ENCODE measurements at places on chromosomes 2 and 18. TPM values are rescaled to one million over a fixed set of nuclear protein-coding genes. Genes with fewer than 3 reads are reported as not detected.
A peak's percentile ranks its signal among the peaks of the same experiment; 100 is the strongest.

GRCh38 chr2:106292627-106293026 is 98.5 kb upstream of the UXS1 start:
- DNase-seq, result no peak

GRCh38 chr2:172345956-172346555 is 81.3 kb upstream of the ITGA6 start:
- DNase-seq, result no peak

DNA sequence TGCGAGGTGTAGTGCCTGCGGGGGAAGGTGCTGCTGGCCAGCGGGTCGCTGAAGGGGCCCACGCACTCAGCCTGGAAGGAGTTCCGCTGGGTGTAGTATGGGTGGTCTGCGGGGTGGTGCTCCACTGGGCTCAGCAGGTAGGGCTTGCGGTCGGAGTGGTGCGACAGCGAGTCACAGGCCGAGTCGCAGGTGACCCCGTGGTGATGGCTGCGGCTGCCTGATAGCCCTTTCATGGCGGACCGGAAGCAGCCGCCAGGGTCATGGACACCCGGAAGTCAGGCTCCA is 429.8 kb downstream of the TGIF1 start:
- no peak for DNase-seq

GRCh38 chr2:83850071-83850725 is 608.9 kb downstream of the SUCLG1 start:
- no peak for DNase-seq

GRCh38 chr18:41579185-41579584 is 375.8 kb upstream of the PIK3C3 start:
- DNase-seq, result no peak

GRCh38 chr2:46779447-46779941 is 136.1 kb downstream of the MCFD2 start:
- DNase-seq, result no peak

GRCh38 chr2:209696836-209697711 is 74.6 kb upstream of the UNC80 start:
- DNase-seq, result no peak

GRCh38 chr2:99275882-99276281 is 20.4 kb upstream of the LYG2 start:
- DNase-seq, result no peak

GRCh38 chr2:131413148-131413747 is 49.3 kb upstream of the RAB6D start:
- DNase-seq, result no peak

- no peak for DNase-seq
Measured at GRCh38 chr2:149365931-149366583, 35.7 kb downstream of the LYPD6 start.

DNA sequence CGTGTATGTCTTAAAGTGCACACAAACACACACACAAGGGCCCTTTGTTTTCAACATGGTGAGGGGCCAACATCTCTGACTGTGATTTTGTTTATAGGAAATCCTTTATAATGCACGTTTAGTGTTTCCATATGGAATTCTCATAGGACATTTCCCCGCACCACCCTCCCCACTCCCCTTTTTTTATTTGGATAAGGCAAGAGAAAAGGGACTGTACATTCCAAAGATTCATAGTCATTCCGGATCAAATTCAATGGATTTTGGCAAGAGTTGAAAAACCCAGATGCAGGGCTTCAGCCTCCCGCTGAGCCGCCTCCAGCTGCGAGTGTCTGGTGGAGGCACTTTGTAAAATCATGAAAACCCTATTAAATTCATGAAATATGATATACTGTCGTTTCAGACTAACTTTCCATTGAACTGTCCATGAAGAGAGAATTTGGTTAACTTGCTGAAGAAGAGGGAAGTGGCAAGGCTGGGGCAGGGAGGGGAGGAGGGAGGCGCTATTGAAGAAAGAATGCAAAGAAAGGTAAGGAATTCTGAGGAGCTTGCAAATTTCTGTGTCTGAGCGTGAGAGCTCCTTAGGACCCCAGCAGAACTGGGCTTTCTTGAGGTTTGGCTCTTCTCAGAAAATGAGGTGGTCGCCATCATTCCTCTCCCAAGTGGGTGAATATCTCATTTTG is 25.8 kb upstream of the SLC14A2 start:
- DNase-seq, result no peak

- peak; percentile 36 for DNase-seq
Measured at GRCh38 chr2:240998995-240999791, 775 bp downstream of the SNED1 start.

DNA sequence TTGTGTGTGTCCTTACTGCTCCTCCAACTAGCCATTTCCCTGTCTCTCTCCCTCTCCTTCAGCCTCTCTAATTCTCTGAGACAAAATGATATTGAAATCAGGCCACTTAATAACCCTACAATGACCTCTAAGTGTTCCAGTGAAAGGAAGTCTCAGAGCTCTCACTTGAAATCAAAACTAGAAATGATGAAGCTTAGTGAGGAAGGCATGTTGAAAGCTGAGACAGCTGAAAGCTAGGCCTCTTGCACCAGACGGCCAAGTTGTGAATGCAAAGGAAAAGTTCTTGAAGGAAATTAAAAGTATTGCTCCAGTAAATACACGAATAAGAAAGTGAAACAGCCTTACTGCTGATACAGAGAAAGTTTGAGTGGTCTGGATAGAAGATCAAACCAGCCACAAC is 72.9 kb downstream of the PRKCE start:
- DNase-seq, result no peak

DNA sequence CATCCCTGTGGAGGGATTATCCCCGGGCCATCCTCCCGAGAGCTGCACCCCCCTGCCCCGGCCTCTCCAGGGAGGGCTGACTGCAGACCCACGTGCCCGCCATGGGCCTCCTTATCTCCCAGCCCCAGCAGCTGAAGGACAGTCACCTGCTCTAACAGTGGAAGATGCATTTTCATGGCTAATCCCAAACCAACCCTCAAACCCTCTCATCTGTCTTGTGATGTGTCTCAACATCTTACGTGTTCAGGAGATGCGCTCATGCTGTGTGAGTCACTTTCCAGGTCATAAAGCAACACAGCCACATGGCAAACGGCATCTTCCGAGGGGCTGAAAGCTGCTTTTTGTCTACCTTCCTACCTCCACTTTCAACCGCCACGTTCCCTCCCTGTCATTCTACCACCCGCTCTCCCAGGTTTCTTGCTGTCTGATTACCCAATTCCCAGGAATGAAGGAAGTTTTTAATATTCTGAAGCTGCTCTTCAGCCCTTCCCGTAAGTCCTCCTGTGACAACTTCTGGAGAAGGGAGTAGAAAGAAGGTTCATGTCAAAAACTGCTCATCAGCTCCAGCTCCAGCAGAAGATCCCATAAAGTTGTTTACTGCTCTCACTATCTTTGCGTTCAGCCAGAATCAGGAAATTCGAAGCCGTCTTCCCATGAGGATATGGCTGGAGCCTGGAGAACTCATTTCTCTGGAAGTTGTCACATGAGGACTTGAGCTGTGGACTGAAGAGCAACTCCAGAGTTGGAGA is 54.5 kb downstream of the MBP start:
- DNase-seq, result no peak

- no peak for DNase-seq
Measured at GRCh38 chr2:72934683-72935610, 17.6 kb downstream of the EMX1 start.

DNA sequence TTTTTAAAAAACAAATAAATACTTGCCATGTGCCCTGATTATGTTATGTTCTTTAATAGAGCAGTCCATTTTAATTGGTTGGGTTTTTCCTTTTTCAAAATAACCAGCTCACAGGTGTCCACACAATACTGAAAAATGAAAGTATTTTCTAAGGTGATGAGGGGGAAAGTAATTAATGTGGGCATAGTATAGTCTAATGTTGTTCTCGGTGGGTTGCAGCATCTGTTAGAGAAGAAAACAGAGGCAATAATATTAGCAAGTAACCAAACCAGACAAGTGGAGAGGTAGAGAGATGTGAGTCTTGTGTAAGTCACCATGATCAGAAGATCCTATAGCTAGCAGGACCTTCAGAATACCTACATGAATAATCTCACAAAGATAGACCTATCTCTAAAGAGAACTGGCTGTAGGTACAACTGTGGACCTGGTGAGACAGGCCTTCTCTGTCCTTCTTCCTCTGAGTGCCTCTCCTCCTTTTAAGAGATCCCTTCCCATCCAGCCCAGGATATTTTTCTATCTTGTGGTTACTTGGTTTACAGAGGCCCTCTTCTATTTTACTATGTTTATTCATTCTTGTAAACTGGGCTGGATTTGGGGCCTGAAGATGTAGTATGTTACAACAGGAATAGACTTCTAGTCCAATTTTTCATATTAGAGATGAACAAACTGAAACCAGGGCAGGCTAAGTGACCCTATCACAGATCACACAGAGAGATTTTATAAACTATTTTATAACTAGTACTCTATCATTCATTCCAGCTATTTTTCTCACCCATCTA is 67.1 kb upstream of the MSTN start:
- DNase-seq, result no peak

DNA sequence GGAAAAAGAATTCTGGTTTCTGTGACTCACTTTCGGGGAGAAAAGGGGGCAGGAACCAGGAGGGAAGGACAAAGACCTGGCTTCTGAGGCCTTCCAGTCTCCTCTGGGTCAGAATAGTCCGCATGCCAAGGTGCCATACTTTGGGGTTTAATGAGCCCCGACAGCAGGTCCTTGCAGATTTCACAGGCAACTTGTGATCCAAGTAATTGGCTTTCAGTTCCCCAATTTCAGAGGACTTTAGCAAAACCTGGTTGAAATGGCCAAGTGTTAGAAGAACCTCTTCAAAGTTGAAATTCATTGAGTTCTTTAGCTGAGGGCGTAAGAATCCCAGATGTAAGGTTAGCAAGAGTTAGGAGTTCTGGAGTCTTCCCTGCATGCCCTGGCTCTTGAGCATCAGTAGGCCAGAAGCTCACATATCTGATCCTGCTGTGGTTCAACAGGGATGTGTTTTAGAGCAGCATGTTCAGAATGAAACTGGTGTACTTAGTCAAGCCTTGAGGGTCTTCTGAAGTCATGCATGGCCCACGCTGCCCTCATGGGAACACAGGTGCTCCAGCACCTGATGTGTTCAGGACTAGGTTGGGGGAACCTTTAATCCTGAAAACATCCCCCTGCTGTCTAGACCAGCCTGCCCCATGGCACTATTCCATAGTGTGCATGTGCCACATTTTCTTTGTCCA is 143.0 kb downstream of the NUP35 start:
- DNase-seq, result no peak

GRCh38 chr2:159118859-159119500 is 150.5 kb downstream of the TANC1 start:
- no peak for DNase-seq

GRCh38 chr18:51339856-51340255 is 142.4 kb upstream of the MEX3C start:
- no peak for DNase-seq

- peak; percentile 73 for DNase-seq
Measured at GRCh38 chr2:205957452-205958154, 128.4 kb downstream of the INO80D start.

GRCh38 chr2:222232372-222232771 is 66.4 kb downstream of the PAX3 start:
- DNase-seq, result no peak

GRCh38 chr18:45834306-45834705 is 8.8 kb downstream of the SIGLEC15 start:
- DNase-seq, result no peak

GRCh38 chr2:81266106-81266505 is 961.6 kb upstream of the LRRTM1 start:
- no peak for DNase-seq

- DNase-seq, result no peak
Measured at GRCh38 chr2:196271795-196272194, 100.4 kb upstream of the STK17B start.

DNA sequence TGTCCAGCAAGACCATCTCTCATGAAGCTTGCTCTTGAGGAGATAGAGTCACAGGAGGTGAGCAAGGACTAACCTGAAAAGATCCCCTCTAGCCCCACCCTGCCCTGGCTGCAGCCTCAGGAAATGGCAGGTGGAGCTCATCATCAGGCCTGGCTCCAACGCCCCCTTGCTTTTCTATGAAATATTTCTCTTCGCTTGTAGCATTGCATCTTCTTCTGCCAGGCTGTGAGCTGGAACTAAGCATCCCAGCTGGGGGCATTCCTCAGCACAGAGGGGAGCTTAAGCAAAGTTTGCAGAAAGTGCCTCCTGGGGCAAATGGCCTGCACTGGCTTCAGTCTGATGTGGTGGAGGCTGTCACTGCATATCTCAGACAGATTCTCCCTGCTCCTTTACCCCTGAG is 90.1 kb upstream of the LGALSL start:
- DNase-seq, result no peak

DNA sequence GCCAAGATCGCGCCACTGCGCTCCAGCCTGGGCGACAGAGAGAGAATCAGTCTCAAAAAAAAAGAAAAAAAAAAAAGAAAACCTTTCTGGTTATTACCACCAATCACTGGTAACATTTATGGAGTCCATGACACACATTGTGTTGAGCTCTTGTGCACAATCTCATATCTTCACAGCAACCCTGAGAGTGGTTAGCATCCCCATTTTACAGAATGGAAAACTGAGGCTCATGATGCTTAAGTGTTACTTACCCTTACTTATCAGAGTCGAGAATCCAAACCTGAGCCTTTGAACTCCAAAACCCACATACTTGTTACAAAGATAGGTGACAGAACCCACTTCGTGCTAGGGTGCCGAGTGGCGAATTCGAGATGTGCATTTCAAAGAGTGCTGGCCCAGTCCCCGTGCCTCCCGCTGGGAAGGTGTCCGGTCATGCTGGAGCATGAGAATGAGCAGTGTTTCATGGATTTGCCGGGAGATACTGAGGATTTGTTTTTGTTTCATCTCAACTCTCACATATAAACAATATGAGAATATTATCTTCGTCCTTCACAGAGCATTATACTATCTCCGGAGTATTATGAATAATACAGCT is 50.9 kb downstream of the CYP27C1 start:
- no peak for DNase-seq

GRCh38 chr2:241852116-241852980 is 6.3 kb downstream of the PDCD1 start:
- peak; percentile 33 for DNase-seq

GRCh38 chr2:122804494-122804893 is 1049.0 kb downstream of the TSN start:
- DNase-seq, result no peak

GRCh38 chr2:8750221-8750620 is 68.4 kb downstream of the ID2 start:
- DNase-seq, result no peak

DNA sequence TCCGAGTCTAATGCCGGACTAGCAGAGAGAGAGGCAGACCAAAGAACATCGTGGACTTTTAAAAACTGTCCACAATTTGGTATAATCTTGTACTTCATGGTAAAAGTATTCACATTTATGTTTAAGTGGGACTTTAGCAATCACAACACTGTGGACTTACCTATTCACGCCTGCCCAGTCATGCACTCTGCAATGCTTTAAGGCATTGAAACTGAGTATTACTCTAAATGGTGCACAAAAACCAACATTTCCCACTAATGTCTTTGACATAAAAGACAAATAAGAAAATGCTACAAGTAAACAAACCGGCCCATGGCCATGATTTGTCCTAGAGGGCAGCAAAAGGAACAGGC is 91.3 kb downstream of the ACVR1 start:
- no peak for DNase-seq

GRCh38 chr2:205216580-205216979 is 465.7 kb upstream of the NRP2 start:
- DNase-seq, result no peak

Gene ST3GAL5
- 74.0 TPM for total RNA-seq

Gene DYNC2LI1
- 5.9 TPM for total RNA-seq

Gene PROKR1
- total RNA-seq, result not detected

Gene CPO
- total RNA-seq, result not detected

Gene RGPD8
- 8.4 TPM for total RNA-seq

Gene ALPI
- total RNA-seq, result not detected

Gene FHOD3
- not detected for total RNA-seq

Gene ZSWIM2
- not detected for total RNA-seq

Gene RTP5
- total RNA-seq, result not detected

Data from activated CD8-positive, alpha-beta memory T cell treated with anti-CD3 and anti-CD28 coated beads, Interleukin-2, amount 10 ng/mL, durations not matched to agents 7 days and 5 days (primary cell).